Psoas muscle (tissue), 8 donors: ENCODE measurements at places on chromosomes 1 and 21. TPM values are rescaled to one million over a fixed set of nuclear protein-coding genes. Genes with fewer than 3 reads are reported as not detected.

- no peak for DNase-seq
Measured at GRCh38 chr1:76185207-76185606, 110.7 kb downstream of the ST6GALNAC3 start.

GRCh38 chr1:117180147-117180967 is 30.4 kb downstream of the VTCN1 start:
- no peak for DNase-seq

GRCh38 chr21:45091550-45092322 is 17.4 kb downstream of the ADARB1 start:
- DNase-seq, result no peak

DNA sequence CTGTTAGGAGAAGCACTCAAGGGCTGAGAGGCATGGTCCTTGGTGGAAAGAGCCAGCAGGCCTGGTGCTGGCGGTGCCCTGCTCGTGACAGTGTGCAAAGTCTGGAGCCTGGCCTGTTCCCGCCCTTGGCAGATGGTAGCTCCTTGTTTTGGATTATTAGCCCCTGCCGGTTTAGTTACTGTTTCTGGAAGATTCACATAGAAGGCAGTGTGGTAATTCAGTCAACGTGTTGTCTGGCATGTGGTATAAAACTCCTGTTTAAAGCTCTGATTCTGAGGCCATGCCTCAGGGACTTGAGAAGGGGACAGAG is 6.8 kb downstream of the PKNOX1 start:
- DNase-seq, result no peak

The MAN1C1 gene
- total RNA-seq, result 1.8 TPM

GRCh38 chr1:84700070-84700469 is 9.8 kb upstream of the SSX2IP start:
- no peak for DNase-seq

DNA sequence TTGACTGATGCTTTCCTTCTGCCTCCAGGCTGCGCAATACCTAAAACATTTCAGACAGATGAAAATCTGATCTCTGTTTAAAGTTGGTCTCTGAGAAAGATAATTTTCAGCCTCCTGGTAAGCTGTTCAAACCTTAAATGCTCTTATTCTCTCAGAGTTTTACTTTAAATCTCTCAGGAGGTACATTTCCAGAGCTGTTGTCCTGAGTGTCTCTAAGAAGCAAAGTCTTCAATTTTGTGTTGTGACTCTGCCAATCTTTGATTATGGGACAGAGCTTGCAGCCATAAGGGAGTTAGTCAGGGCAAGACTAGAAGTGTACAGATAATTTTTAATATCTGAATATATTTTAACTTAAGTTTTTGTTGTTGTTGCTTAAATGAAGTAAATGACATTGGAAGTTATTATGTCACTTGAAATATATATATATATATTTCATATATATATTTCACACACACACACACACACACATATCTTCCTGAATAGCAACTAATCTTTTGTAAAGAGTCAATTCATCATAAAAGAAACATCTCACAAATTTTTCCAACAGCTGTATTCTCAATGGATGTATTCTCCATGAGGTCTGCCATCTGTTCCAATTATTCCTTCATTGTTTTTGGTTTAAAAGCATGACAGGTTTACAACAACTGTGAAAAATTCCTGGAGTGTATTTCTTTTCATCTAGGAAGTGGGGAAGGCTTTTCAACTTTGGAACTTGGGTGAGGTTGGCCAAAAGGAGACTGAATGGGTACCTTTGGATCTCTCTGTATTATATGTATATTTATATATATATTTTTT is 259.4 kb downstream of the BACH1 start:
- DNase-seq, result no peak

The NCF2 gene
- total RNA-seq, result 4.3 TPM

GRCh38 chr1:11499601-11500331 is 20.8 kb downstream of the DISP3 start:
- DNase-seq, result no peak
